Mesenchymal stem cell (in vitro differentiated cells and primary cell): ENCODE measurements at places on chromosomes 1 and 21.

DNA sequence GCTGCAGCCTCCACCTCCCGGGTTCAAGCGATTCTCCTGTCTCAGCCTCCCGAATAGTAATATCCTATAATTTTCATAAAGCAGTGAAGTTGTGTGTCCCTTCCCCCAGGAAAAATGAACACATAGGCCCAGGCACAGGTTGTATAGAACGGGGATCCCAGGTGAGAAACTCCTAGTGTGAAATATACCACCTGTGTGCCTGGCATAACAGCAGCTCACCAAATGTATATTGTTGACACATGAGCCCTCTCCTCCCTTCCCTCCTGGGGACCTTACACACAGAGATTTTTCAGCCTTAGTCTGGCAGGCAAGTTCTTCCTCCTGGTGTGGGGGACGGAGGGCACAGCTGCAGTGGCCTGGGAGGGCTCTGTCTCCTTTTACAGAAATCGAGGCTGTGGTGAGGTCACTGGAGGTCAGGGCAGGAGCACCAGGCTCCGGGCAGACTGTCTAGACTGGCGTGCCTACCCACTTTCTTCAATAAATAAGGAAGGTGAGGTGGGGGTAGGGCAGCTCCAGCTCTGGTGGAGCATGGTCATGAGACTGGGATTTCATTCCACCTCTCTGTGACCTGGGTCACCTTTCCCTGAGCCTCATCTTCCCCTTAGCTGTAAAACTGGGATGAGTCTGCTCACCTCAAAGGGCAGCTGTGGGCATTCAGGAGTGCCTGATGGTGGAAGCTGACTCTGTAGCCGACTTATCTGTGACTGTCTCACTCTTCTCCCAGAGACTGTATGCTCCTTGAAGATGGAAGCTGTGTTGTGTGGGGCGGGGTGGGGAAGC, 14.3 kb downstream of the RCC1 start:
- DNase-seq: no peak

GRCh38 chr1:148379697-148380096, 103.4 kb downstream of the PPIAL4G start:
- no peak for DNase-seq

DNA sequence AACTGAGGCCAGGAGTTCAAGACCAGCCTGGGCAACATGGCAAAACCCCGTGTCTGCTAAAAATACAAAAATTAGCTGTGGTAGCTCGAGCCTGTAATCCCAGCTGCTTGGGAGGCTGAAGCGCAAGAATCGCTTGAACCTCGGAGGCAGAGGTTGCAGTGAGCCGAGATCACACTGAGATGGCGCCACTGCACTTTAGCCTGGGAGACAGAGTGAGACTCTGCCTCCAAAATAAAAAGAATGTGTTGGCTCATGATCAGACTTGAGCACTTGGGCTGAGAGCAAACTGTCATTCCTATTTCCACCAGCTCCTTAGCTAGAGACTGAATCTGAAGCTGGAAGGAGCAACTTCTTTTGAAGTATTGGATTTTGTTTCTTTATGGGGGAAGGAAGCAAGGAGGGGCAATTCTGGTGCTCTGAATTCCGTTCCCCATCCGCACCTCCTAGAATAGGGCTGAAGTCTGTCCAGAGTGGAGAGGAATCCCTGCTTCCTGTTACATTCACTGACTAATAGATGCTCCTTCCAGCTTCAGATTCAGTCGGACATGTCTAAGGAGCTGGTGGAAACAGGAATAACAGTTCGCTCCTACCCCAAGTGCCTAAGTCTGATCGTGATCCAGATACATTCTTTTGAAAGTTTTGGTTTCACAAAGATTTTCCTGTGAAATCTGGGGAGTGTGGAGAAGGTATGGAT, 3.8 kb downstream of the ZNF672 start:
- peak; percentile 64 for DNase-seq

- DNase-seq: no peak
These were observed 1054.7 kb upstream of the TMPRSS15 start for GRCh38 chr21:19458295-19458694.

GRCh38 chr1:95085376-95085775, 12.6 kb upstream of the ALG14 start:
- no peak for DNase-seq

- DNase-seq: peak; percentile 78
These were observed 123.9 kb upstream of the PPP2R5A start for GRCh38 chr1:212161231-212161781.

DNA sequence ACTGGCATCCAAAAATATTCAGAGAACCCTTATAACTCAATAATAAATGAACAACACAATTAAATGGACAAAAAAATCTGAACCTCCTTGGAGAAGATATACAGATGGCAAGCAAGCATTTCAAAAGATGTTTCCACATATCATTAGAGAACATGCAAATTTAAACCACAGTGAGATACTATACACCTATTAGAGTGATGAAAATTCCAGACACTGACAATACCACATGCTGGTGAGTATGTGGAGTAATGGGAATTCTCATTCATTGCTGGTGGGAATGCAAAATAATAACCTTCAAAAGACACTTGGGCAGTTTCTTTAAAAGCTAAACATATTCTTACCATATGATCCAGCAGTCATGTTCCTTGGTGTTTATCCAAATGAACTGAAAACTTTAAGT, 46.1 kb downstream of the HS2ST1 start:
- no peak for DNase-seq

- peak; percentile 16 for DNase-seq
These were observed 615 bp downstream of the GPR161 start for GRCh38 chr1:168135921-168136708.

DNA sequence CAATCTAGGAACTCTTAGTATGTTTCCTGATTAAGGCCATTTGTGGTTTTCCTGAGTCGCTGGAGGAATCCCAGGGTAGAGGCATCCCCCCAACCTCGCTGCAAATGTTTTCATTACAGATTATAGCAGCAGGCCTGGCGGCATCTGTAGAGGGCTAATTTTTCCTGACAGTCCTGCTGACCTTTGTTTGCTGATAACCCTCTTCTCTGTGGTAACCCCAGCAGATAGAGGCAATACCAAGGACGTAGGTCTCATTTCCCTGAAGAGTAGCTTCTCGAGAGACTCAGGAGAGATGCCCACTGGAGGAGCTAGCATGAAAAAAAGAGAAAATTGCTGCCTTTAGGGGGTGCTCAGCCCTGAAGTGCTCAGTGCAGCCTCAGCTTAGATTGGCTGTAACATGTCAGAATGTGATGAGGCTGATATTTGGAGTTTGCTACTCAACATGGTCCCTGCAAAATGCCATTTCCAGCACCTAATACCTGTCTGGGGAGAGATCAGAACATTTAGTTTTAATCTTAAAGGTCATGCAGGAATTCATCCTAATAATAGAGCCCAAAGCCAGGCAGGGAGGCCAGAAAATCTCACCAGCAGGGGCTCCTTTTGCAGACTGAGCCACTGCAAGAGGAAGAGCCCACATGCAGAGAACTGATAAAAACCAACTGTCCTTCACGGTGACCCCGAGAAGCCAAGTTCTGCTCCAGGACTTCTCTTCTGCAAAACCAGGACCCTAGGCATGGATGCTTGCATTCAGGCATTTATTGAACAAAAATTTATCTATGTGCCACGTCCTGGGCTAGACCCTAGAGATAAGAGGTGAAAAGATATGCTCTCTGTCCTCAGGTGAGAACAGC, 184.5 kb downstream of the KAZN start:
- peak; percentile 31 for DNase-seq

GRCh38 chr1:45730780-45731319, 19.6 kb downstream of the IPP start:
- DNase-seq: no peak

- DNase-seq: no peak
These were observed 402.2 kb downstream of the GPATCH2 start for GRCh38 chr1:217228689-217229088.

DNA sequence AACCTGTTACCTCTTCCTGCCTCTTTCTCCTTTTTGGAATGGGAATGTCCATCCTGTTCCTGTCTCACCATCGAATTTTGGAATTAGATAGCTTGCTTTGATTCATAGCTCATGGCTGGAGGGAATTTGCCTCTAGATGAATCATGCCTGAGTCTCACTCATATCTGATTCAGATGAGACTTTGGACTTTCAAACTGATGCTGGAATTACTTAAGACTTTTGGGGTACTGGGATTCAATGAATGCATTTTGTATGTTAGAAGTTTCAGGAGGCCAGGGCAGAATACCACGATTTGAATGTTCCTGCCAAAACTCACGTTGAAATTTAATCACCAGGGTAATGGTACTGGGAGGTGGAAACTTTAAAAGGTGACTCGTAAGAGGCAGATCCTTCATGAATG, 132.4 kb downstream of the DSCAM start:
- DNase-seq: no peak

GRCh38 chr21:34673006-34673405, 4.2 kb downstream of the CLIC6 start:
- DNase-seq: no peak

GRCh38 chr1:17012775-17013490, 1.2 kb upstream of the ATP13A2 start:
- no peak for DNase-seq

GRCh38 chr1:165826565-165827267, 698 bp upstream of the UCK2 start:
- DNase-seq: peak; percentile 43

DNA sequence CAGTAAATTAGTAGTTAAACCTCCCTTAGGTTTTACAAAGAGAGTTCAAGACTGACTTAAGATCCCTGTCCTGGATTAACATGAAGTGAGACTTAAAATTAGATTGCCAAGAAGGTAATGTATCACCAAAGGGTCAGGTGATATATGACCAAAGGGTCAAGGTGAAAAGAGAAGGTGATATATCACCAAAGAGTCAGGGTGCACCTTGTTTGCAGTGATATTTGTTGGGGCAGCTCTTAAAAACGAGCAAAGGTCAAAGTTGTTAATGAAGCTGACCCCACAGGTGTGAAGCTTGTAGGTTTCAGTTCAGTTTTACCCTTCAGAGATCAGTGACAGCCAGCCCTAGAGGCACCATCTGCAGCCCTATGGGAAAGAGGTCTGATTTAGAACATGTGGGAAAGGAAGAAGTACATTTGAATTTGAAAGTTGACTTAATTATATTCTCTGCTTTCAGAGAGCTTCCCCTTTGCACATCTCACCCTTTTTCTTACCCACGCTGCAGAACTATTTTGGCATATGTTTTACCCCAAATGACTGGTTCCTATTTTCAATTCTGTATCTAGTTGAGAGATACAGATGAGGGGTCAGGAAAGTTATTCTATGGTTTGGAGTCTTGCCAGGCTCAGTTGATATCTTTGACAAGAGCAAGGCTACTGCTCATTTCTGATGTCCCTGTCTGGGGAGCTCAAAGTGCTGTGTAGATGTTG, 170.8 kb downstream of the S1PR1 start:
- no peak for DNase-seq

DNA sequence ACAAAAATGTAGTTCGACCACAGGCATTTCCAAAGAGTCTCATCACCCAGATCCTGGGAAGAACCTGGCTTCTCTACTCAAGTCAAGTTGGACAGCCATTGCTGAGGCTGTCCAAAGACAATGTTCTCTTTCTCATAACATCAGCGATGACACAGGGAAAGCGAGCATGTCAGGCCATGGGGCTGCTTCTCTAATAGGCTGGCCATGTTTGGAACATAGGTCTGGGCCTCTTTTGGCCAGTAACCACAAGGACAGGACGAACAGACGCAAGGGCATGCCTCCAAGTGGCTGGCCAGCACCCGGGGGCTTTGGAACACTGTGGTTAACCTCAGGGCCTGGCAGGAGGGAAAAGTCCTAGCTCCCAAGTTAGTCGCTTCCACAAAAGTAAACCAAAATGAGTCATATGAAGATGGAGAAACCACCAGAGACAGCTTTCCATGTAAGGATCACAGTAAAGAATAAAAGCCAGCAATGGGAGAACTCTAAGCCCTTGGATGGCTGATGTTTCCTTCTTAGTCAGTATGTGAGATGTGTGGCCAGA, 80.6 kb upstream of the SLC44A3 start:
- peak; percentile 99 for DNase-seq
